Activated naive CD8-positive, alpha-beta T cell treated with anti-CD3 and anti-CD28 coated beads, Interleukin-2, amount 50 U/mL, for 24 hours (primary cell): ENCODE measurements at places on chromosomes 6 and 20.

DNA sequence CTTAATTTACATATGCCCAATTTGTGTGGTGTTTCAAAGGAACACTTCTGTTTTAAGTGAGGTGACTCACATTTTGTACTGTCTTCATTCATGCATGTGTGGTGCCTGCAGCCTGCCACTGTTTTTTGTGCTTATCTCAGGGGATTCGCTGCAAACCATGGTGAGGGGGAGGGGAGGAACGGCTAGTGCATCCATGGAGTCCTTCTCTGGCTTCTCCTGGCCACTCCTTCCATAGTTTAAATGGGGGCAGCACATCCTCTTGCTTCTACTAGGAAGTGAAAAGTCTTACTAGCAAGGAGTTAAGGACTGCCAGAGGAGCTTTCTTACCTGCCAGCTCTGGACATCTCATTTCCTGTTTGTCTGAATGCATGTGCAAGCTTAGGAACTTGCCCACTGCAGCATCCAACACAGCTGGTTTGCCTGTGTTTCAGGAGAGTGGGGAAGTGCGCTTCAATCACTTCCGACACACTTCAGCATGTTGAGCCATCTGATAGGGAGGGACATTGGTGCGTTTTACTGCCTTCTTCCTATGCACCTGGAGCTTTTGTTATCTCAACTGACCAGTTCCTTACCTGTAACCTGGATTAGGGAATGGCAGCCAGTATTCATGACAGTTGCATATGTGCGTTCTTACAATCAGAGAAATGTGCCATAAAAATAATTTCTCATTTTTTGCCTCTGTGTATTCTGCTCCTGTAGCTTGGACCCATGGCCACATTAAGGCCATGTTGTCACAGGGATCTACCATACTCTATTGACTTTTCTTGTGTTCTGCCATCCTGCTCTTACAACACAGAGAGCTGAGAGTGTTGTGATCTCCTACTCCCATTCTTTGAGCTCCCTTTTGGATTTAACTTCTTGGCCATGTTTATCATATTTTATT is 211.3 kb downstream of the ARID1B start:
- no peak overlapping the region for H3K4me3 ChIP-seq
- H3K4me1 ChIP-seq = peaks cover 61% of the 10 kb centered on the region
- H3K27me3 ChIP-seq = no peaks in the 10 kb centered on the region
- peak overlapping the region; percentile 44 for H3K27ac ChIP-seq

DNA sequence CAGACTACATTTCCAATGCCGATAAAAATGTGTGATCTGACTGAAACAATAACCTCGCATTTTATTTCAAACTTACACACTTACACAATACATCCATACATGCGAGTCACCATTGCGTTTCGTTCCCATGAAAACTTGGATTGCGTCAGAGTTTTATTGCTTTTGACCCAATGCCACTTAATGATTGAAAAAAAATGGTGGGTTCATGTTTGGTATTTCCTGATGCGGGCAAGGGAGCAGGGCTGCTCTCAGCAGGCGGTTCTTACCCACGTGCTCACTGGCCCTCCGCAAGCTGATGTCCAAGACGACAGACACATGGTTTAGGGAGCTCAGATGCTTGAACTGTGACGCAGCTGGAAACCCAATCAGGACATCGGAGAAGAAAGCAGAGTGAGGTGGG is 281.0 kb upstream of the SULF2 start:
- H3K36me3 ChIP-seq = no peaks in the 10 kb centered on the region
- no peak overlapping the region for H3K4me3 ChIP-seq
- H3K27ac ChIP-seq = no peak overlapping the region

- peak overlapping the region; percentile 76 for H3K4me3 ChIP-seq
- no peaks in the 10 kb centered on the region for H3K36me3 ChIP-seq
- DNase-seq = no peak
- H3K27me3 ChIP-seq = peaks cover 80% of the 10 kb centered on the region
- H3K27ac ChIP-seq = no peak overlapping the region
- H3K4me1 ChIP-seq = peaks cover 47% of the 10 kb centered on the region
These were observed 891 bp upstream of the POU3F2 start for GRCh38 chr6:98833307-98834059.

DNA sequence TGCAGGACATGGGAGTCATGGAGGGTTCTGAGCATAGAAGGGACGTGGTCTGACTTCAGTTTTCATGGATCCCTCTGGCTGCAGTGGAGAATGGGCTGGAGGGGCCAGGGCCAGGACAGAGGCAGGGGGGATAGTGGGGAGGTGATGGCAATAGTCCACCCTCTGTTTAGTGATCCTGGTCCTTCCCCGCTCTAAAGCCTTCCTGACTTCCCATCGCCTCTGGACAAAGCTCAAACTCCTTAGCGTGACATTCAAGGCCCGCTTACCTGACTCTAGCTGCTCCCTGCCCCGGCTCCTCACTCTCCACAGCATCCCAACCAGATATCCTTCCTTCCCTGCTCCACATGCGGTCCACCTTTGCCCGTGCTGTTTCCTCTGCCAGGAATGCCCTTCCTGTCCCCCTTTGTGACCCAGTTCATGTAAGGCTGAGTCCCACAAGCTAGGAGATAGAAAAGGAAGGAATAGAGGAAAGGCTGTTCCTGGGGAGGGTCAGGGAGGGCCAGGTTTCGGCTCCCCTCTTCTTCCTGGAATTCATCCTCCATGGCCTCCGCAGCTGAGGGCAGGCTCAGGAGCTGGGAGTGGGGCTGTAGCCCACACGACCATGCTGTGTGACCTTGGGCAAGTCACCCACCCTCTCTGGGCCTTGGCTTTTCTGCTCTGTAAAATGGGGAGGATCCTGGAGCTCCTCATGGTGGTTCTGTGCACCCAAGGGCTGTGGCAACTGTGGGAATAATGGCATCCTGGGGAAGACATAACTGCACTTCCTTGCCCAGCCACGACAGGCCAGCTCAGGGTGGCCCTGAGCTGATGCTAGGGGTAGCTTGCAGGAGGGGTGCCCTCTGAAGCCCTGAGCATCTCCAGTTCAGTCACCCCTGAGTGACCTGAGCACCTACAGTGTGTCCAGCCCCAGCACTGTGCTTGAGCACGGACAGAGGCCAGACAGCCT is 116.1 kb downstream of the CEBPB start:
- no peak overlapping the region for H3K27ac ChIP-seq
- no peak for DNase-seq
- no peak overlapping the region for H3K4me3 ChIP-seq
- H3K4me1 ChIP-seq = no peaks in the 10 kb centered on the region
- H3K27me3 ChIP-seq = peaks cover 2% of the 10 kb centered on the region

DNA sequence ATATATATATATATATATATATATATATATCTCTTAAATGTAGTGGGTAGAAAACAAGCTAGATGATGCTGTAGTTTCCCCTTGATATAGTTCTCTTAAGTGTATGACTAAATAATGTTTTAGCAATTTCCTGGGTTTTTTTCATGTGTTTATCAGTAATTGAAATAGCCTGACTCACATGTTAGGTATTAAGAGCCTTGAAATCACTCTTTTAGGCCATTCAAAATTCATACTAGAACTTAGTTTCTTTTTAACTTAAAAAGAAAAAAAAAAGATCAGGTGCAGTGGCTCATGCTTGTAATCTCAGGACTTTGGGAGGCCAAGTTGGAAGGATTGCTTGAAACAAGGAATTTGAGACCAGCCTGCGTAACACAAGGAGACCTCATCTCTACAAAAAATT is 44.1 kb downstream of the NKX2-4 start:
- no peak overlapping the region for H3K27ac ChIP-seq
- H3K4me3 ChIP-seq = no peak overlapping the region
- DNase-seq = no peak
- no peaks in the 10 kb centered on the region for H3K27me3 ChIP-seq
- H3K36me3 ChIP-seq = peaks cover 41% of the 10 kb centered on the region
- H3K4me1 ChIP-seq = peaks cover 1% of the 10 kb centered on the region

DNA sequence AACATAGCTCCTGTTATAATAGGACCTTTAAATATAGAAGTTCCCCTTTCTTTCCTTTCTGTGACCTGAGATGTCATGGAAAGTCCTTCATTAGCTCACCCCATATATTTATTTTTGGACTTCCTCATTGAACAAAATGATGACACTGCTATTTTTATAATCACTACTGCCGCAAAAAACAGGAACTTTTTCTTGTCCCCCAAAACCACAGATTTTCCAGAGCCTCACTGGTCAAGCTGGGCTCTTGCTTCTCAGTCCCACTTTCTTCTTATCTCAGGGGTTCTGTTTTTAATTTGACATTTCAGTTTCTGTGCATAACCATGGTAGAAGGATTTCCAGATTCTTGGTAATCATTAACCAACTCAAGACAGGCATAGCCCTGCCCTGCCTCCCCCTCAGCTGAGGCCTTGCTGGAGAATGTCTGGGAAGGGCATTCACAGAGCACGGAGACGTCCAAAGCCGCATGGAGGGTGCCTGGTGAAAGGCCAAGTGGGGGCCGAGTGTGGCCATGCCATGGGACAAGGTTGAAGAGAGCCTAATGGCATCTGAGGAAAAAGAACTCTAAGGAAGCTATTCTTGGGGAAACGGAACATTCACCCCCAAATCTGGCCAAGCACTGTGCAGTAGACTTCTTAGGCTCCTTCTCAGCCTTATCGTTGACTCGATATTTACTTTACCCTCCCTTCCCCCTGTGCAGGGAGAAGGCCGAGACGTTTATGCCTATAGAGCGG is 73.7 kb downstream of the EDN1 start:
- no peaks in the 10 kb centered on the region for H3K36me3 ChIP-seq
- H3K27ac ChIP-seq = no peak overlapping the region
- DNase-seq = no peak
- H3K4me3 ChIP-seq = no peak overlapping the region
- peaks cover 11% of the 10 kb centered on the region for H3K27me3 ChIP-seq

- H3K4me1 ChIP-seq = peaks cover 20% of the 10 kb centered on the region
- no peaks in the 10 kb centered on the region for H3K27me3 ChIP-seq
- H3K27ac ChIP-seq = no peak overlapping the region
- H3K4me3 ChIP-seq = no peak overlapping the region
- H3K36me3 ChIP-seq = peaks cover 10% of the 10 kb centered on the region
- no peak for DNase-seq
These were observed 42.5 kb downstream of the PANK2 start for GRCh38 chr20:3931664-3932063.

- no peak overlapping the region for H3K4me3 ChIP-seq
- no peak overlapping the region for H3K27ac ChIP-seq
These were observed 33.4 kb downstream of the CENPW start for GRCh38 chr6:126373344-126373743.

GRCh38 chr6:44038543-44039065 is 88.6 kb downstream of the MRPL14 start:
- no peak overlapping the region for H3K27ac ChIP-seq
- peaks cover 3% of the 10 kb centered on the region for H3K27me3 ChIP-seq

GRCh38 chr6:31907158-31907813 is 5.4 kb upstream of the ZBTB12 start:
- no peak overlapping the region for H3K4me3 ChIP-seq
- no peak for DNase-seq
- H3K27me3 ChIP-seq = peaks cover 12% of the 10 kb centered on the region
- no peak overlapping the region for H3K27ac ChIP-seq
- peaks cover 26% of the 10 kb centered on the region for H3K4me1 ChIP-seq
- H3K36me3 ChIP-seq = no peaks in the 10 kb centered on the region

DNA sequence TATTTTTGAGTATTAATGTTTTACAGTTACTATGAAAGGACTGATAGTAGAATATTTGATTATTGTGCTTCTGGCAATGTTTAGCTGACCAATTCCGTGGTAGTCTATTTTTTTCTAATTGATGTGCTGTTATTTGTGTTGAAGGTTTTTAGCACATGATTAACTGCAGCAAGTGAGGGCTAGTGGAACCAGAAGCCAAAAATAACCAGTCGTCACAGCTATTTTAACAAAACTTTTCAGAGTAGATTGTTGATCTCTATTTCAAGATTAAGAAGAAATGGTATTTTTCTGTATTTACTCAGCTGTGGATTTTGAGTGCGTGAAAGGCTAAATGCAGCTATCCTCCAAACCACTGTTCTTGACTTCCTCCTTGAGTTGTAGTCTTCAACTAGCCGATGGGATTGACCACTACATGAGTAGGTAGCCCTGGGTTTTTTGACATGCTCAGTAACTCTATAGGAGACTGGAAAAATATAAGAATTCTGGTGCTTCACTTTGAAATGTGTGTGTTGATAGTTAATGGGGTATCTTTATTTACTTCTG is 258.0 kb downstream of the ZFAND3 start:
- H3K27me3 ChIP-seq = no peaks in the 10 kb centered on the region
- DNase-seq = no peak
- H3K36me3 ChIP-seq = peaks cover 19% of the 10 kb centered on the region
- no peak overlapping the region for H3K4me3 ChIP-seq
- no peak overlapping the region for H3K27ac ChIP-seq
- H3K4me1 ChIP-seq = no peaks in the 10 kb centered on the region

DNA sequence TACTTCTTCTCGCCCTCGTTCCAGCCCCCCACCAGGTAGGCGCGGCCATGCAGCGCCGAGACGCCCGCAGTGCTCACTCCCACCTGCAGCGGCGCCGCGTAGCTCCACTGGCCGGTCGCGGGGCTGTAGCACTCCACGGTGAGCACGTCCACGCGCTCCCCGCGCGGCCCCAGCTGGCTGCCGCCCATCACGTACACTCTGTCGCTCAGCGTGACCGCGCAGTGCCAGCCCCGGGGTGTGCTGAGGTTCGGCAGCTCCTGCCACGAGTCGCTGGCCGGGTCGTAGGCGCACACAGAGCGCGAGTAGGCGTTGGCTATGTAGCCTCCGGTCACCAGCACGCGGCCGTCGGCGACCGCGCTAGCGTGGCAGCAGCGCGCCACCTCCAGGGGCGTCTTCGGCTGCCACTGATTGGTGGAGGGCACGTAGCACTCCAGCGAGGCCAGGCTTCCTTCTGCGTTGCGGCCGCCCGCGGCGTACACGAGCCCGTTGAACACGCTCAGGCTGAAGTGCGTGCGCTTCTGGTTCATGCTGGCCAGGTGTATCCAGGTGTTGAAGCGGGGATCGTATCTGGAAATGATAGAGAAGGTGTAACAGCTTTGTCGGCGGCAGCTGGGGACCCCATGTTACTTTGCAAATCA is 13.7 kb downstream of the KLHL31 start:
- DNase-seq = peak; percentile 76
- peaks cover 38% of the 10 kb centered on the region for H3K4me1 ChIP-seq
- peak overlapping the region; percentile 84 for H3K27ac ChIP-seq
- no peaks in the 10 kb centered on the region for H3K27me3 ChIP-seq
- H3K36me3 ChIP-seq = no peaks in the 10 kb centered on the region

GRCh38 chr20:34375977-34376430 is 12.9 kb downstream of the ITCH start:
- no peak overlapping the region for H3K27ac ChIP-seq
- no peaks in the 10 kb centered on the region for H3K27me3 ChIP-seq
- H3K4me3 ChIP-seq = no peak overlapping the region
- DNase-seq = no peak
